ENCODE measurements at places on chromosomes 3 and 15.

DNA sequence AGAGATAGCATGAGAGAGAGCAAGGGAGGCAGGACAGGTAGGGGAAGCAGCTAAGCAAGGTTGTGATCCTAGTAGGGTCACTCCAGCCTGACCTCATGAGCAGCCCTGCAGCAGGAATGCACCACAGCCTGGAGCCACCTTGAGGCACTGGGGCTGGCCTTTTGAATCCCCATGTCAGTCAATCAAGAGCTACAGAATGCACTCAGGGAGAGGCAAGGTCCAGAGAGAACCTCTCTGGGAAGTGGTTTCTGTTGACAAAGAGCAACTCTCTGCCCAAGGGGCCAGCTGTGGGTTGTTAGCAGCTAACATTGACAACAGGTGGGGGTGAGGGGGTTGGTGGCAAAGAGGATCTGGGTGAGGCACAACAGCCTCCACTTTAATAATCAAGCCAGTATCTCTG is 54.6 kb downstream of the TRANK1 start:
- DNase-seq, result no peak

- no peak for DNase-seq
Measured at GRCh38 chr15:67827562-67828277, 2.4 kb downstream of the SKOR1 start.

DNA sequence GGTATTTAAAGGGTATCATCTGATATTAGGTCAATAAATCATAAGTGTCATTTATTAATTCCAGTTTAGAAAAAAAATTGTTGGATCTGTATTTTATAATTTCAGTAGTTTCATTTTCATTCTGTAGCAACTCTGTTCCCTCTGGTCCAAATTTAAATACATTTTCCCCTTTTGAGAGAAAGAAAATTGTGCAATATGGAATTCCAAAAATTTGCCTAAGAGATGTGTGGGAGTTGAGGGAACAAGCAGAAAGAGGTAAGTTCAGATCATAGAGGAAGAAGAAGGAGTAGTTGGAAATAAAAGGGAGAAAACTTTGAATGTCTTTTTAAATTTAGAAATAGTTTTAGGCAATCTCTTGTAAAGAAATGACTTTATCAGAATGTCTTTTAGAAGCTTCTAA is 48.9 kb upstream of the MME start:
- DNase-seq, result peak; percentile 70

DNA sequence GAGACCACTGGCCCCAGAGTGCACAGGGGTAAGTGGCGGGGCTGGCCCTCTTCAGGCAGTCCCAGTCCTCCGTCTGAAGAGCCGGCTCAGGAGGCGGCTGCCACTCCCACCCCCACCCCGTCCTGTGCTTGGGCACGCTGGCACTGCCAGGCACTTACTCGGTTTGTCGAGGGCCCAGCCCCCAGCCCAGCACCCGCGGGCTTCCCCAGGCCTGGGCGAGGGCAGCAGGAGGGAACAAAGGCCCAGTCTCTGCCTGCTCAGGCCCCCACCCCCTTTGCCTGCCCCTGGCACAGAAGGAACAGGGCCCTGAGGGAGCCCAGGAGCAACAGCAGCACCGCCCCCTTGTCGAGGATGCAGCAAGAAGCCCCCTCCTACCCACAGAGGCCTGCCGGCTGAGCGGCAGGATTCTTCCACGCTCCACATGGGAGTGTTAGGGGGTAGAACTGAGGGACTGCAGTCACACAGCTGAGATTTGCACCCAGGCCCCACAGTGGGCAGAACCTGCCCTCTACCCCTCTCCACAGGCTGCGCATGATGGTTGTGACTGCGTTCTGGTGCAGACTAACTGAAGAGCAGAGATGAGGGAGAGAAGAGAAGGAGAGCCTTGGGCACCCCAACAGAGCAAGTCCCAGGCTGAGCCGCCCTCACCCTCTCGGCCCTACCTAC is 8.9 kb downstream of the DUSP7 start:
- DNase-seq, result no peak

DNA sequence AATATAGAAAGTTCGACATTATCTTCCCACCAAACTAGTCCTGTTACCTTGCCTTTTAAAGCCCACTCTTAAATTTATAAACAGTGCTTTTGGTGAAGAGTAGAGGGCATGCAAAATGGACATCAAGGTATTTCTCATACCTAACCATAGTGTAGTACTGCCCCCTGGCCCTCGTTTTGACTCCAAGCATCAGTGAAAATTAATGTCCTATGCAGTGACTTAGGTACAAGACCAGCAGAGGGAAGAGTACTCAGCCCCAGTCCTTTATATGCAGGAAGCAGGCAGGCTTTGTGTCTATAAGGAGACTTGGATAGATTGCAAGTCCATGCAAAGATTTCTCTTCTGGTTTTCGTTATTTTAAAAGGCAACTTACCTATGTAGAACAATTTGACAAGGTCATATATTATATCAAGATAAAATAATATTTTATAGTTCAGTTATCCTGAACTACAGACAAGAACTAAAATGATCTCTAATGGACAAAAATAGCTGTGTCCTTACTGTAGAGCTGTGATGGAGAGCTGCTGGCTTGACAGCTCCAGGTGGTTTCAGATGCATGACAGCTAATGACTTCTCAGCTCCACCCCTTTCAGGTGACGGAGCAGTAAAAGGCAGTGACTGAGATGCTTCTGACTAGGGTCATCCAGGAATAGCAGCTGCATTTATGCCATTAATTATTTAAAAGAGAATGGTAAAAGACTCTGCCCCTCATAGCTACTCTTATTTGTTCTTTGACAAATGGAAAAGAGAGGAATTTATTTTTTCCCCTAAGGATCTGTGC is 646.1 kb downstream of the SQOR start:
- no peak for DNase-seq

DNA sequence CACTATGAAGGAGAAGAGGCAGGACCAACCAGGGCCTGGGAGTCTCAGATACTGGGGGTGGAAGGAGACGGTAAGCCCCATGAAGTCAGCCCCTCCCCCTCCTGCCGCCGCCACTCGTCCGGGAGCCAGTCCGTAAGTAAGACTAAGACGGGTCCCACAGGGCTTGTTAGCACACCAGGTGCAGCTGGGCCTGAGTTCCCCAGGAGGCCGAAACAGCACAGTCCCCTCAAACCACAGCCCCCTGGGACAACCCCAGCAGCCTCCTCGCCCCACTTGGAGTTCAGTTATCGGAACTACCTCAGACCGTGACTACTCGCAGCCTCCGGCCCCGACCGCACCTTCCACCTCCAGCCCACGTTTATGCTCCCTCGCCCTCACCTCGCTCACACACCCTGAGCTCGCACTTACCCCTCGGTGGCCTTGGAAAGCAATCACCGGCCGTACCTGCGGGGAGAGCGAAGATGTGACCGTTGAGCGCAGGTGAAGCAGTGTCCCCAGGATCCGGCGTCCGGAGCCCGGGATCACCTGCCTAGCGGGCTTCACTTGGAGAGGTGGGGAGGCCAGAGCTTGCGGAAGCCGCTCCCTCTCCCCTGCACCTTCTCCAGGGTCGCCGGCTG is 557 bp downstream of the ELL3 start:
- no peak for DNase-seq

DNA sequence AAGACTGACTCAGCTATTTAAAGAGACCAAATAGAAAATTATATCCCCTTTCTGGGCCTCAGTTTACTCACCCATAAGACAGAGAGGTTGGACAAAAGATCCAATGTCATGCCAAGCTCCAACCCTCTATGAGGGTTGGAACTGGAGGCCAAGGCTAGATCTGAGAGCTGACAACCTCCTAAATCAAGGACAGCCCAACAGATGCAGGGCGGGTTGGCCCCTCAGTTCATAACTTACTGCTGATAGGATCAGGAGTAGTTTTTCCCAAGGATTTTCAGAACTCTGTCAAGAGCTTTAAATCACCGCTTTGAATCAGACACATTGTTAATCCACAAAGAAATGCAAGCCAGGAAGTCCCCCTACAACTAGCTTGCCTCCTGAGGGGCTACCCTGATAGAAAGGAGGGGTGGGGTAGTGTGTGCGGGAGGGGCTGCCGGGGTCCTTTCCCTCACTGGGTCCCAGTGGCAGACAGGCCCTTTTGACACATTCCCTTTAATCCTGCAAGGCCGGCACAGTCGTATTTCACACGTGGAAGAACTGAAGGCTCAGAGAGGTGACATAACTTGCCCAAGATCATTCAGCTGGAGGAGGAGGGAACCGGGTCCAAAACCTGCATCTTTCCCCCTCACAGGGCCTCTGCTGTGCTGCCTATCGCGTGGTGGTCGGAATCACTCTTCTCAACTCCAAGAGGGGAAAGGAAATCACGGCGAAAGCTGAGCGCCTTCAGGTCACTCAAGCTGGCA is 21.4 kb downstream of the BMF start:
- DNase-seq, result no peak

- no peak for DNase-seq
Measured at GRCh38 chr3:40690749-40691451, 166.1 kb downstream of the ZNF621 start.

DNA sequence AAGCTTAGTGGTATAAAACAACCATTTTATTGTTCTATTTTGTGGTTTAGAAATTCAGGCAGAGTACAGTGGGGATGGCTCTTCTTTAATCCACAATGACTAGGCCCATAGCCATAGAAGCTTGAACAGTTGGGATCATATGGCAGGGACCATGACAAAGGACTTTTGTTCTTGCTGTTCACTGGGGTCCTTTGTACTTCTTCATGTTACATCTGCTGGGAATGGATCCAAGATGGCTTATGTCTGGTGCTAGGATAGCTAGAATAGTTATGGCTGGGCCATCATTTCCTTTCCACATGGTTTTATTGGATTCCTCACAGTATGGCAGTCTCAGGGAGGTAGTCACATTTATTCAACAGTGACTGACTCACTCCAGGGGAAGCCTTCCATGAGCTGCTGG is 427.9 kb upstream of the AGTR1 start:
- no peak for DNase-seq

DNA sequence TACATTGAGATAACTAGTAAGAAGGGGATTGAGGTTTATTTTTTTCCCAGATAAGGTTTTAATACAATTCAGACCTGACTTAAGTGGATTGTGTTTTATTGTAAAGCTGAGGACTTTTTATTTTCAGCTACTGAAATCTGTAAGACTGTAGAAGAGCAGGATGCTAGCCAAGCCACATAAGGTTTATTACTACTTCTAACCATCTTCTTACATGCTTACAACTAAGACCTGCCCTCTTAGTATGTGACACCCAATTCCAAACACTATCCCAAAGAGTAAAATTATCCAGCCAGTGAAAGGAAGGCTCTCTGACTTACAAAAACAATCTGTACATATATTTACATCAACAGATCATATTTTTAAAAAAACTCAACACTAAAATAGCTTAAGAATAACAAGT is 564.5 kb upstream of the NAALADL2 start:
- DNase-seq, result no peak

DNA sequence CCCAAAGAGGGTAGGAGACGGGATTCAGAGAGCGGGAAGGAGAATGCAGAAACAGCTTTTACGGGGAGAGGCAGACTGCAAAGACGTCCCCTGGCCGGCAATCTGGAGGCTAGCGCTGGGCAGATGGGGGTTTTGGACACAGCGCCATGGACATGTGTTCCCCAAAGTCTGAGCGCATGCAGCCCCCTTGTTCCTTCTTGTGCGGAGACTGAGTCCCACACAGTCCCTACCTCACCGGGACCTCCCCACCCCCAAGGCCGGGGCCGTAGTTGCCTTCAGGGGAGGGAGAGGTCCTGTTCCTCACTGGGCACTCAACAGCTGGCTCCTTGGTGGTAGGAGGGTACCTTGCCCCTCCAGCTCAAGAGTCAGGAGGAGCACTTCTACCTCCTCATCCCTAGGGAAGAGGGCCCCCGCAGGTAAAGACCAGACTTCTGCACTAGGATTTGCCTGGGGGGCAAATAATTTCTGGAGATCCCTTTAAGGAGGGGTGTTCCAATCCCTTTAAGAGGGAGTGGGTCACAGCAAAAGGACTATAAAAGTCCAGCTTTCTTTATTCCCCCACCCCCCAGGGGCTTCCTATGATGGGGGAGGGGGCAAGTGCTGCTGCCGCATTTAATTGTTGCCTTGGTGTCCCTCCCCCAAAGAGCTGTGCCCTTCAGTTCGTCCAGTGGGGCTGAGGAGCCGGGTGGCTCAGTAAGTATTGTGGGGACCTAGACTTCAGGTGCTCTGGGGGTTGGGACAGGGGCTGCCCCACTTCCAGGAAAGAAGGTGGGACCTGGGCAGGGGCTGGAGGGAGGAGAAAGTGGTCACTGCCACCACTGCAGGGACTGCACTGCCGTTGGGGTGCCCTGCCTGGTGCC is 3.6 kb upstream of the BAHD1 start:
- no peak for DNase-seq

DNA sequence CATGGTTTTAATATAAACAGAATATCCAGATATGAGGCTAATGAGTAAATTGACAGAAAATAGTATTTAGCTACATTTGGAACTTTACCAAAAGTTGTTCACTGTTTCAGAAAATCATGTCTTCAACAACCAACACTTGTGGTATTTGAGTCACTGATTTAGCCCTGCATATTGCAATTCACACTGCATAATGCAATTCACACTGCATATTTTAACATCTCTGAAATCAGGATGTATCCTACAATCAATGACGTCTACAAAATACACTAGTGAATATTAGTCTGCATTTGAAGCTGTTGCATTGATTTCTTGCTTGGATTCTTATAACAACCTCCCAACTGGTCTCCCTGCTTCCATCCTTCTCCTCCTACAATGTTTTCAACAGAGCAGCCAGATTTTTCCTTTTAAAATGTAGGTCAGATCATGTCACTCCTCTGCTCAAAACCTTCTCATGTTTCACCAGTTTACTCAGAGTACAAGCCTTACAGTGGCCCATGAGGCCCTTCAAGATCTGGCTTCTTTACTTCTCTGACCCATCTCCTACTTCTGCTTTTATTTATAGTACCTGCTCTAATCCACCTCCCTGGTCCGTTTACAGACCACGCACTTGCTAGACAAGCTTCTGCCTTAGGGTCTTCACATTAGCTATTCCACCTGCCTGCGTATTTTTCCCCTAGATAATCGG is 11.4 kb upstream of the RAB11A start:
- peak; percentile 14 for DNase-seq

DNA sequence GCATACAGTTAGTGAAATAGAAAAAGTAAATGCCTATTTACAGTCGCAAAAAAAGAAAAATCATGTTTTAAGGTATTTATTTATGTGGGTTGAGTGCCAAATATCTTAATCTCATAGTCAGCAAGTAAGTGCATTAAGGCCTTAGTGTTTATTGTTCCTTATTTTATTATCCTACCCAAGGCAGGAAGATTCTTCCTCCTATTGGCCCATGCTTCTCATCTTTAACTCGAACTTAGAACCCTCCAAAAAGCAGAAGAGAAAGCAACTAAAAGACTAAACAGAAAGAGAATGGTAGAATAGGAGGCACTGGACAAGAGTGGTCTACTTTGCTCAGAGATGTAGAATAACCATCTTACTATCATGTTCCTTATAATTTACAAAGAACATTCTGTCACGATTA is 7.5 kb downstream of the RFX7 start:
- DNase-seq, result no peak

- peak; percentile 91 for DNase-seq
Measured at GRCh38 chr15:75042730-75043508, 19.5 kb downstream of the PPCDC start.

DNA sequence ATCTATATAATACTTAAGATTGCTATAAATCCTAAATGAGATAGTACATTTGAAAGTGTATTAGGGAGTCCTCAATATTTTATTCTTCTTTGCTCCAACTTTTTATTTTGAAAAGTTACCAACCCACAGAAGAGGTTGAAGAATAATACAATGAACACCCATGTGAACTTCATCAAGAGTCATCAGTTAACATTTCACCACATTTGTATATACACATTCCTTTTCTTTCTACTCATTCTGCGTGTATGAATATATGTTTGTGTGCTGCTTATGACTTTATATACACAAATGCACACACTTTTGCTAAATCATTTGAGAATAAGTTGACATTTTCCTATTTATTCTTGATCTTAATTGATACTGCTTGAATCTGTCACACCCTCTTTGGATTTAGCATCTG is 193.3 kb upstream of the CGNL1 start:
- no peak for DNase-seq
